Hepatocyte (in vitro differentiated cells): ENCODE measurements at places on chromosomes 6 and 20.
A peak's percentile ranks its signal among the peaks of the same experiment; 100 is the strongest.

DNA sequence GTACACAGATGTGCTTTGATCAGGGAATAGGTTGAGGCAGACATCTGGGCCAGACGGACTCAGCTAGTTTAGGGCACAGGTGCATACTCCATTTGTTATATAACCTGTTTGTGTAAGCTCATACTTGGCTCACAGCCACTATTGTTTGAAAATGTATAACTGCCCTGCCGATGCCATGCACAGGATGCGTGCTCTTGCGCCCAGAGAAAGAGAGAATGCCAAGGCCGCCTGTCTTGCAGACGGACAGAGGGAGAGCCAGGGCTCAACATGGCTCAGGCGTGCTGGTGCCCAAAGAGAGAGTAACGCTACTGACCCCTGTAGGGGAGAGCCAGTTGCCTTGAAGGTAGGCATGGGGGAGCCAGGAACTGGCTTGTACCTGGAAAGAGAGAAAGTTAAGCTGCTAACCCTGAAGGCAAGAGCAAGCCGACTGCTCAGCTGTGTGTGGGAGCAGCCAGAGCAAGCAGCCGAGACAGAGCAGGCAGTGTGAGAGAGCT, 57.7 kb downstream of the FAM229B start:
- DNase-seq: no peak

- no peak for DNase-seq
Measured at GRCh38 chr6:20306491-20306890, 94.2 kb upstream of the MBOAT1 start.

DNA sequence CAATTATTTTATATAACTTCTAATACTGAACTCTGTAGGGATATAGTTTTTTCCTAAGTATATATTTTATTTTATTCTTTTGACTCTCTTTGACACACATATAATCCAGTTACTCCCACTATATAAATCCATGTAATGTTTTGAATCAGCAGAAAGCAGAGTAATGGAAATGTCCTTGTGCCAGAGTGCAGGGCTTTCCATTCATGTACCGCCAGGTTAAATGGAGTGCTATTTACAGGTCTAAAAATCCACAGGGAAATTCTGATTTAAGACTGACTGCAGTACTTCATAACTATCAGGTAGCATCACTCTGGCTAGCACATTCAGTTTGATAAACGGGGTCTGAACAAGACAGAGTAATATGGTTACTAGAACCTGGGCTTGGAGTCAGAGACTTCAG, 626.8 kb downstream of the COL12A1 start:
- DNase-seq: no peak

GRCh38 chr6:98929498-98930060, 18.2 kb downstream of the FBXL4 start:
- no peak for DNase-seq

DNA sequence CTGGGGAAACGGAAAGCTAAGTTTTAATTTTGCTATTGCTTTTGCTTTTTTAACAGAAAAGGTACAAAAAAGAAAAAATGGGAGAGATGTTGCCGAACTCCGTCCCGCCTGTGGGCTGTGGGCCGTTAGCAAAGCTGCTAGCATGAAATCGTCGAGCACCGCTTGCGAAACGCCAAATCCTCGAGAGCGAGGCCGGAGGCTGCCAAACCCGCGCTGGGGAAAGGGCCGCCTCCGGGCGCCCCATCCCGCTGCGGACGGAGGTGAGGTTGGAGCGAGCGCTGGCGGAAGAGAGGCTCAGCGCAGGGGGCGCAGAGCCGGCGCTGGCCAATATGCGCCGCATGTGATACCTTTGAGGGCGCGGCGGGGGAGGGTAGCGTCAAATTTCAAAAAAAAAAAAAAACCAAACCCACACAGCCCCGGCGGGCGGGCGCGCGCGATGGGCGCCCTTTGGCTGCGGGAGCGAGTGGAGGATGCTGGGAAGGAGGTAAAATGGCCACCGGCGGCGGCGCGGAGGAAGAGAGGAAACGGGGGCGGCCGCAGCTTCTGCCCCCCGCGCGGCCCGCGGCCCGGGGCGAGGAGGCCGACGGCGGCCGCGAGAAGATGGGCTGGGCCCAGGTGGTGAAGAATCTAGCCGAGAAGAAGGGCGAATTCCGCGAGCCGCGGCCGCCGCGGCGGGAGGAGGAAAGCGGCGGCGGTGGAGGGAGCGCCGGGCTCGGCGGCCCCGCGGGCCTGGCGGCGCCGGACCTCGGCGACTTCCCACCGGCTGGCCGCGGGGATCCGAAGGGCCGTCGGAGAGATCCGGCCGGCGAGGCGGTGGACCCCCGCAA, at the start of gene ZCCHC3:
Gene ZCCHC3, plus strand, starts transcription at position 473 of the 827 bp plus-strand sequence. Its CDS starts 17 bp downstream, at position 490.
- DNase-seq: peak; percentile 94

DNA sequence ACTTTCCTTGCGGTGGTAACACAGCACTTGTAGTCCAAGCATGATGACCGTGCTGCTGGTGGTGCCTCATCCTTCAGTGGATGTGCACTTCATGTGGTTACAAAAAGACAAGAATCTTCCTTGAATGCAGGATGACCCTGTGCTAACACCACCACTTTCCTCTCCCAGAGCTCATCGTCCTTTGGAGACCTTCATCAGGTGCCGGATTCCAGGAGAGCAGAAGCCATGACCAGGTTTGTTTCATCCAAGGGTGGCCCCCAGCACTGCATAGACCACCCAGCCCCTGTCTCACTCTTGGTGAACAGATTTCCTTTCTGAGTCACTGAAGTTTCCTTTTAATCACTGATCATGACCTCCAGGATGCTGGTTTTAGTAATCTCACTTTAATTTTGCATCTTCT, 101.2 kb upstream of the SYNDIG1 start:
- DNase-seq: no peak

- DNase-seq: no peak
Measured at GRCh38 chr6:142887517-142887916, 57.5 kb downstream of the HIVEP2 start.

DNA sequence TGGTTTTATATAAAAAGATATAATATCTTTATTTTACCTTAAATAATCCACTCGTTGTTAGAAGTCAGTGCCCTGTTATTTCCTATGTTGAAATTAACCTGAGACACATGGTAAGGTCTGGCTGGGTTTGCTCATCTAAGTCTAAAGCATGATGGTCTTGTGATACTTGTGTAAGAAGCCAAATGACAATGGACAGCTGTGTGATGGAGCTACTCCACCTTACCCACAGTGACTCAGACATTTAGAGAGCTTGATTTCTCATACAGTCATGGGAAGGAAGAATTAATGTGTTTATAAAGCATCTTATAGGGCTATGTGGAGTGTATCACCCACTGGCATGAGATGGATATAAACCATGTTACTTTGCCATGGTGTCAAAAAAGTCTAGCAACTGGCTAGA, 11.7 kb downstream of the CTCFL start:
- no peak for DNase-seq

DNA sequence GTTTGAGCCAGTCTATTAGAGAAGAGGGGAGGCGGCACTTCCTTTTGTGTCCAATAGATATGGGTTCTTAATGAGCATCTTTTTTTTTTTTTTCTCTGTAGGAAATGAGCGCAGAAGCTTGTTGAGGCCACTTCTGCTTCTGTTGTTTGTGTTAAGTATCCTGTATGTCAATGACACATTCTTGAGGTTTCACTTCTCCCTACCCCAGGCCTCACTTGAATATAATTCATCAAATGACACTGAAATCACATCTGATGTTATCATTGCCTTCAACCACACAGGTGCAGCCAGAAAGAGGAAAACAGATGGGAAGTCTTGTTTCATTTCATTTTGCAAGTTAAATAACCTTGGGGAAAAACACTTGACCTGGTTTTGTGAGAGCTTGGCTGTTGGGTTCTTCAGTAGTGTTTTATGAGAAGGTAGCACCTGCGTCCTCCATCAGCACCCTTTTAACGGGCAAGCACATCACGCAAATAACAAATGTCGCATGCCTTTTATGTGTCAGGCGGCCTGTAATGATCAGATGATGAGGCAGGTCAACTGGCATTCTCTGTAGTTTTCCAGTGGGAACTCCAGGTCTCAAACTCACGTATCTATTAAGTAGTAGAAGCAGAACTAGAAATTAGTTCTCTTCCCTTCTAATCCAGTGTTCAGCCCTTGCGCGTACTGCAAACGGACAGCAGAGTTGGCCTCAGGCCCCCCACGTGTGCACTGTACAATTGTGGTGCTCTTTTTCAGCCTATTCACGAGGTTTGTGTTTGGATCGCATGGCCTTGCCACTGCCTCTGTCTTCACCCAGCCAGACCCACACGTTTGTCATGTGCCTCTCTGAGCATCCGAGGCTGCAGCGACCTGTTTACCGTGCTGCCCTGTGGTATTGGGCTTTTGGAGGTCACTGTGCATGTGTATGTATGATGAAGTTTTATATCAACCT, 23.5 kb downstream of the PLEKHG1 start:
- no peak for DNase-seq

- no peak for DNase-seq
Measured at GRCh38 chr6:27095914-27096313, 151.6 kb upstream of the PRSS16 start.

- peak; percentile 26 for DNase-seq
Measured at GRCh38 chr6:143513410-143513809, 1.9 kb upstream of the FUCA2 start.

DNA sequence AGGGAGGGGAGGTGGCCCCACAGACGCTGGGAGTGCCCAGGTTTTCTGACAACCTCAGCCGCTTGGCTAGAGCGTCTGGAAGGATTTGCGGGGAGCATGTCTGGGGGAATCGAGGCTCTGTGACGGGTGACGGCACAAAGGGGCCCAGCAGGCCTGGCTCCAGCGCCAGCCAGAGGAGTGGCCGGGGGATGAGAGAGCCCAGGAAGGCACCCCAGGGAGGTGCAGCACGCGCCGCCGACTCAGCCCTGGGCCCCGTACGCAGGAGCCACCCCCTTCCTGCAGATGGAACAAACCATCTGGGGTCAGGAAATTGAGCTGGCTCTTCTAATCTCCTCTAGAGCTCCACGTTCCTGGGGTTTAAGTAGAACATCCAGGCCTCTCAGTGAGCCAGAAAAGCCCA, 5.9 kb upstream of the SLCO4A1 start:
- DNase-seq: peak; percentile 60

- DNase-seq: no peak
Measured at GRCh38 chr6:52403627-52404026, 16.5 kb upstream of the EFHC1 start.

DNA sequence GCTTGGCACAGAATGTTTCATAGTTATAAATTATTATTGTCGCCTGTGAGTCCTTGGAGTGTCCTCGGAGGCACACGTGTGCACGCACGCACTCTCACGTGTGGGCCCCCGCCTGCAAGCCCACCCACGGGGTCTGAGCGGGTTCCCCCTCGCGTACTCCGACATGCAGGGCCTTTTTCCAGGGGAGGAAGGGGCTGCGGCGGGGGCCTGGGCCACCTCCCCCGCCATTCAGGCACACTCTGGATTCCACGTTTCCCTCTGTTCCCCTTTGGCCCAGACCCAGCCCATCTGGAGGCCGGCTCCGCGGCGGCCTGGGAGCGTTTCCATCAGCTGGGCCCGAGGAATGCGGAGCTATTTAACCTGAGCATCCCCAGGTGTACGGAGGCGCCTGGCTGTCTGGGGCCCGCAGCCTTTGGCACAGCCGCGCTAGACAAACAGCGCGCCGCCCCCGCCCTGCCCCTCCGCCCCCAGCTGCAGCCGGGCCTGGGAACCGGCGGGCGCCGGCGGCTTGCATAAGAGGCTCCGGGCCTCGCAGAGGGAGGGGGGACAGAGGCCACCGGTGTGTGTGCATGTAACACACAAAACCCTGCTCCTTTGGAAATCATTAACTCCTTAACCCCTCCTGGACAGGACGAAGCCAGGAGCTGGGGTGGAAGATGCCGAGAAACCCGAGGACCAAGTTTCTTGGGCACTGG, 3.3 kb downstream of the ID1 start:
- DNase-seq: peak; percentile 100

DNA sequence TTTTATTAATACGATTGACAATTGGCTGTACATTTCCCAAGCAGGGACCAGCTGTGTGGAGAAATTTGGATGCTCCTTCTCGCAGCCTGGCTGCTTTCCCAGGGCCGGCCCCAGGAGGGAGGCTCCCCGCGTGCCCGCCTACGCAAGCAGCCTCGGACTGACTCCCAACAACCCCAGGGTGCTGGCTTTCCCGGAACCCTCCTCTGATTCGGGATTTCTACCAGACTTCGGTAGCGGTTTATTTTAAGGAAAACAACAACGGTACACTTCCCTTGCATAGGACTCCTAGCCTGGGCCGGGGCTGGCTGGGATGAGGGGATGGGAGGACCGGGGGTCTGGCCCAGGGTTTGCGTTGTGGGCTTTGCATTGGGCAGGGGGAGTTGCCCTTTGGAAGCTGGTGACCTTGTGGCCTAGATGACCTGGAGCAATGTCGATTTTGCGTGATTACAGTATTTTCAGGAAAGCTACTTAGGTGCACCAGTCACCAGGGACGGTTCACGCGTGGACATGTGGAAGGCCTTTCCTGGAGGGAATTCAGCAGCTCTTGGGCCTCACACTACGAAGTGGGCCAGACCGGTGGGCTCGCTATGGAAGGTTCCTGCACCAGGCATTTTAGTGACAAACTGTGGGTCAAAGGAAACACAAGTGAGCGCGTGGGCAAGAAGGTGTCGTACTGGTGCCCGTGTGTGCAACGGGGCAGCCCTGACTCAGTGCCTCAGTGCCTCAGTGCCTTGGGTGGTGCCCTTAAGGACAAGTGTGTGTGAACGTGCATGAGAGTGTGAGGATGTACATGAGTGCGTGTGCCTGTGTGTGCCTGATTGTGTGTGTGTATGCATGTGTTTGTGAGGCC, 20.7 kb upstream of the PHACTR3 start:
- no peak for DNase-seq

- no peak for DNase-seq
Measured at GRCh38 chr6:51153109-51153508, 334.4 kb downstream of the TFAP2B start.

- no peak for DNase-seq
Measured at GRCh38 chr20:9807136-9807535, 31.7 kb downstream of the PAK5 start.

DNA sequence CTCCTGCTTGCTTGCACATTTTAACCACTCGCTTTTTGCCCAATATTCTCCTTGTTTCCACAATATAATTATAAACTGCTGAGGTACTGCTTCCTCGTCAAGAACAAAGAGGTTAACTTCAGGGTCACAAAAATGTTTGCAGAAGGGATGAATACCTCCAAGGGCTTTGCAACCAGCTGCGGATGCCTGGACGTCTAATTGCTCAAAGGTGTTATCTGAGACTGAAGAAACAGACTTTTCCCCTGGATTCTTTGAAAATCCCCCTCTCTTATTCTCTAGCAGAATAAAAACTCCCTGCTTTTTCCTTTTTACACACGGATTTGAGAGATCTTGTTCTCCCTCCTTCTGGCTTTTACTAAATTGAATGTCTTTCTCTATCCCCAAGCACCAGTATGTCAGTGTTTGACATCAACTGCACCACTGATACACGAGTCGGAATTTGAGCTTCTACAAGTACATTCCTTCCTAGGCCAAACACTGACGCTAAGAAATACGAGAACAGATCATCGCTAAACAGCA, 336 bp upstream of the SMPDL3A start:
- DNase-seq: no peak
